AG09319 (cell line): ENCODE measurements at places on chromosomes 5 and 9.

DNA sequence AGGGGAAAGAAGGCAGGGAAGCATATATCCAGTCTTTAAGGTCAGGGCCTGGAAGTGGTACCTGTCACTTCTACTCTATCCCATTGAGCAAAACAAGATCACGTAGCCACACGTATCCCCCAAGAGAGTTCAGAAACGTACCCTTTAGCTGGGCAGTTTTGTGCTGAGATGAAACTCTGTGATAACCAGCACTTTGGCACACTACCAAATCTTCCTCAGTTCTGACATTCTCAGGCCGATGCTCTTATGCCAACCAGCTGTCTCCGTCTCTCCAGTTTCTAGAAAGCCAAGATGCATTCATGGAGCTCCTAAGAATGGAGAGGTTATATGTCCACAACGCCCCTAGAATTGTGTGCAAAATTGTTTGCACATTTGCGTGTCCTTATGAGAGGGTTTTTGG is 176.6 kb upstream of the MSX2 start:
- DNase-seq, result no peak

- DNase-seq, result no peak
Measured at GRCh38 chr9:116789081-116789480, 102.0 kb downstream of the TRIM32 start.

- no peak for DNase-seq
Measured at GRCh38 chr9:135248111-135248510, 160.6 kb downstream of the OLFM1 start.

DNA sequence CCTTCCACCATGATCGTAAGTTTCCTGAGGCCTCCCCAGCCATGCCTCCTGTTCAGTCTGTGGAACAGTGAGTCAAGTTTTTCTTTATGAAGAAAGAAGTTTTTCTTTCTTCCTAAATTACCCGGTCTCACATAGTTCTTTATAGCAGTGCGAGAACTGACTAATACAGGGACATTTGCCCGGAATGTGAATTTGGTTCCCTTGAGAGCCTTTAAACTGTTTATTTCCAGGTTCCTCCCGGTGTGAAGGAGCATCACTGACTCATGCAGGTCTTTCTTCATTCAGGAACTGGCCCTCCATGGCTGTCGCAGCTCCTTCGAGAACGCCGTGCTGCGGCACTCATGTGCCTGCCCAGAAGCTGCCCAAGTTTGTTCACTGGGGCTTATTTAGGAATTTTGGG is 87.7 kb downstream of the PTCH1 start:
- DNase-seq, result no peak

DNA sequence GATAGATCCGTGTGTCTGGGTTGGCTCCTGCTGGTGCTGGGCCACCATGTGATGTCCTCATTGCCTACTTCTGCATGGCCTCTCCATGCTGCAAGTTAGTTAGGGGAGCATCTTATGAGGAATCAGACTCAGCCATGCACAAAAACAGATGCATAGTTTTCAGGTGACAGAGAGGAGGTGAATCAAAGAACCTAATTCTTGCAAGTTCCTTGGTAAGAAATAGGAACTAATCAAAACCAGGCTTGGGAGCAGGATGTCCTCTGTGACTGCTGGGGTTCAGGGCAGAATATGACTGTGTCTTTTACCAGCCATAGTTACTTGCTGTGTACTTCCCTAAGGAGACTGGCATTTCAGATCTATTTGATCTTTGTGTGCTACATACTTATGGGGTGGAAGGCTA is 61.6 kb downstream of the C9orf152 start:
- no peak for DNase-seq

GRCh38 chr9:109507421-109507838 is 9.3 kb upstream of the PTPN3 start:
- peak; percentile 71 for DNase-seq

DNA sequence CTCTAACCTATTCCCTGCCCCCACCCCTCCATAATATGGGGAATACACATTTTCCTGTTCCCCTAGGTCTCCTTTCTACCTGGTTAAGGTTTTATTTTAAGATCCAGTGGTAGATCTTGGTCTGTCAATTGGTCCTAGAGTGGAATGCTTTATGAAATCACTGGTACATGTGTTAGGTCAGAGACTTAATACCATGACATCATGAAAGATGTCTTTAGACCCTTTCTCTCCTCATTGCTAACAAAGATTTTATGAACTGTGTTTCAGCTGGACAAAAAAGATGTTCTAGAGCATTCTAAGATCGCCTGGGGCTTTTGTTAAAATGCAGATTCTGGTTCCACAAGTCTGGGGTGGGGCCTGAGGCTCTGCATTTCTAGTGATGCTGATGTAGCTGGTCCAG is 9.1 kb downstream of the GSN start:
- no peak for DNase-seq

DNA sequence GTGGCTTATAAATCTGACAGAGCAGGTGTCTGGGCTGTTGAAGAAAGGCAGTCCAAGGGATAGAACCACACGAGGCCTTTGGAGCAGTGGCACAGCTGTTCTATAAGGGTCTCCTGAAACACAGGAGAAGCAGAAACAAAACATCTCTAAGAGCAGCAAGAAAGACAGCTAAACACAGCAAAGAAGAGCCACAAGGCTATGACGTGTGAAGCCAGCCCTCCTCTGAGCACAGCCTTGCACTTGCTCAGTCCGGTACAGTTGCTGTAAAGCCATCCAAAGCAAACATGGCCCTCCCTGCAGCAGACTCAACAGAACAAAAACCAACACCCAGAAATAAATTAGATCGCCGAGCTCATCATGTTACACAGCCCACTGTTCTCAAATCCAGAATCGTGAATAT is 2.6 kb upstream of the GZMK start:
- DNase-seq, result no peak

DNA sequence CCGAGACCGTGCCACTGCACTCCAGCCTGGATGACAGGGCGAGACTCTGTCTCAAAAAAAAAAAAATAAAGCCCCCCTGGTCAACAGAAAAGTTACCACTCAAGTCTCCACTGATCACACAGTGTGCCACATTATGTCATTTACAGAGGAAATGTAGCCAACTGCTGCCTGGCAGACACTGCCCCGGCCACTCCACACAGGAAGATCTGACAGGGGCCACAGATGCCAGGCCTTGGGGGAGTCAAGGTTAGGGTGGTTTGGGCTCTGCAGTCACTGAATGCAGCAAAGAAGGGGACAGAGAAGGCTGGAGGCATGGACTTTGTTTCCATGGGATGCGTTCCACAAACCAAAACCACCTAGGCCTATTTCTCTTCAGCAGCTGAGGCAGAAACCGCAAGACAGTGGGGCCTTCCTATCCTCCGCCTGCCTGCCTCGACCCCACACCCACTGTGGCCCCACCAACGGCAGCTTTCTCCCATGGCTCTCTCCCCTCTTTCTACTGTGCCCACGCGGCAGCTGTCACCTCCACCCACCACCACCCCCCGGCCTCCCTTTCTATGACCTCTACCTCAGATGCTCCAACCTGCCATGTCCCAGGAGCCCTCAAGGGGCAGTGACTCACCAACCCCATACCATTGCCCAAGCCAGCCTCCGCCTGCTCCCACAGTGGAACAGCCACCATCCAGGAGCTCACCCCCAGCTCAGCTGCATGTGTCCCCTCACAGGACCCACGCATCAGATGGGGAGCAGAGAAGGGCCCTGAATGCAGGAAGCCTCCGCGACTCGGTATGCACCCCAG is 12.4 kb downstream of the IPPK start:
- no peak for DNase-seq

- no peak for DNase-seq
Measured at GRCh38 chr5:123992641-123993040, 480.7 kb downstream of the CSNK1G3 start.

DNA sequence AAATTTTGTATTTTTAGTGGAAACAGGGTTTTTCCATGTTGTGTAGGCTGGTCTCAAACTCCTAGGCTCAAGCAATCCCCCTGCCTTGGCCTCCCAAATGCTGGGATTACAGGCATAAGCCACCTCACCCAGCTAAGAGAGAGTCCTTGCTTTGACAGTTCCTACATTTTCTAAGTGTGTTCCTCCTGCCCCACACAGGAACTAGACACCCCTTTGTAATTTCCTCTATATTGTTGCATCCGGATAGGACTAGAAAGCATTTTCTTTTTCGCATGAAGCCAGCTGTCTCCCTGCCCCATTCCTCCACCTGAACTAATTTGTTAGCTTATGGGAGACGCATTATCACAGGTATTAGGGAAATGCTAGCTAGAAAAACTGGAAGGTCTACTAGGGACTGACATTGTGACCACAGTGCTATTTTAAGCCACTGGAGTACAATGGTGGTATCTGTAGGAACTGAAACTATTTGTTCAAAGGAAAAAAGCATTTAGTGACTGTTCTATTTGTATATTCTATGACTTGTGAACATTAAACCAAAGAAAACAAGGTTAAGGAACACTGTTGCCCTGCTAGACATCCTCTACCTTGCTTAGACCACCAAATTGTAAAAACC is 214.1 kb downstream of the SMARCA2 start:
- DNase-seq, result no peak

DNA sequence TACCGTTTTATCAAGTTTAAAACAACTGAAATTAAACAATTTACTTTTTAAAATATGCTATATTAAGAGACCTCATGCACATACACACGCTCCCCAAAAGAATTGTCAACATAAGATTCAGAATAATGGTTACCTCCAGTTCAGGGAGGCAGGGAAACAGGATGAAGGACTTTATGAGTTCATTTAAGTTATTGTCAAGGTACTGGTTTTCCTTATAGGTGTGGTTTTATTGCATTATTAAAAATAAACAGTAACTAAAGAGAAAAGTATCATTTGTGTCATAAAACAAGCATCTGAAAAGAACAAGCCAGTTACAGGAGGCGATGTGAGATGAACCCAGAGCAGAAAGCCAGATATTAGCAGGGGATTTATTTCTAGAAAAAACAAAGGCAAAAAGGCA is 2376.7 kb downstream of the MAT2B start:
- no peak for DNase-seq
